ENCODE measurements at places on chromosomes 11 and 22.
A peak's percentile ranks its signal among the peaks of the same experiment; 100 is the strongest.

DNA sequence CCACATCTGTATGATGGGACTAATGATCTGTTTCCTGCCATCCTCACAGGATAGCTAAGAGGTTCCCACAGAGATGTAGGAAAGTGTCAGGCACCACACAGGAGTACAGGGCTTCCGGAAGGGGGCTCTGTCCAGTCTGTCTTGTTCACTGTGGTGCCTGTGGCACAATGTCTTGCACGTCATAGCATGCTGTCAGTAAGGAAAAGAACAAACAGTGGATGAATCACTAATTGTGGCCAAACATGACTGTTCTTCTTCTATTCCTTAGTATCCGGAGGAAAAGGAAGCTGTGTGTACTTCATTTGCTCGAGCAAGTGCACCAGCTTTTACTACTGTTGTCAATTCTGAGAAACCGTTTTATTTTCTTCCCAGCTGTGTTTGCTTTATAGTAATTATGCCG, 73.4 kb upstream of the YWHAH start:
- DNase-seq = no peak

GRCh38 chr11:22666688-22667439, 453 bp downstream of the GAS2 start:
- peak; percentile 78 for DNase-seq

GRCh38 chr22:47367993-47368945, 605.8 kb downstream of the TBC1D22A start:
- DNase-seq = no peak

DNA sequence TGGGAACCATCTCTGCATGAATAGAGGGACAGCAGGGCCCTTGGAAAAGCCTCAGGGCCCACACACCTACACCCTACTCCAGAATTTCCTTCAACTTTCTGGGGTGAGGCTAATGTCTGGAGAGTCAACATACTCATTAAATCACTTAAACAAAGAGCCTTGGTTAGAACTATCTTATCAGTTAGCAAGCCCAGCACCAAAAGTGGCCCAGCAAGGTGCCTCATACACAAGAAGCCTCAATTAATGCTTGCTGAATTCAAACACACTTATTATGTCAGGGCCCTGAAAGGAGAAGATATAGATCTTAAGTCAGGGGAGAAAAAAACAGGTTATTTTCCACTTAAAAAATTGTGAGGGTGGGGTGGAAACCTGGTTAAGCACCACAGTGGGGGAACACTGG, 61.4 kb downstream of the C11orf58 start:
- DNase-seq = no peak

GRCh38 chr11:126919147-126919823, 81.3 kb downstream of the KIRREL3 start:
- DNase-seq = no peak

DNA sequence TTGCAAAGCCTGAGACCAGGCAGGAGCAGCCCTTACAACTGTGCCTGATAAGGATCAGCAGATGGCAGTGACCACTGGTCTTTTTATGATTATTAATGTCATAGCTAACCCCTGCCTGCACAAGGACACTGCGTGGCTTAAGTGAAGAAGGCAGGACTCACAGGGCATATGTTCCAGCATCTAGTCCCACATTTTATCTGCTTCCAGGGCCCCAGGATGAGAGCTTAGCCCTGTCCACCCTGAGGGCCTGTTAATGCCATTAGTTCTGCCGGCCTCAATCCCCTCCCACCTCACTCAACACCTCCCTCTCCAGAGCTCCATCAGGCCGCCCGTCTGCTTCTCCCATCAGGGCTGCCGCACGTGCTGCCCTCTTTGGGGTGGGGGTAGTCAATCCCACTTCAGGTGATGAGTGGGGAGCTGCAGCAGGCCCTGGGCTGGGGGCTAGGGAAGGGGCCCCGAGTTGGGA, 33.1 kb upstream of the TSPAN18 start:
- peak; percentile 26 for DNase-seq

DNA sequence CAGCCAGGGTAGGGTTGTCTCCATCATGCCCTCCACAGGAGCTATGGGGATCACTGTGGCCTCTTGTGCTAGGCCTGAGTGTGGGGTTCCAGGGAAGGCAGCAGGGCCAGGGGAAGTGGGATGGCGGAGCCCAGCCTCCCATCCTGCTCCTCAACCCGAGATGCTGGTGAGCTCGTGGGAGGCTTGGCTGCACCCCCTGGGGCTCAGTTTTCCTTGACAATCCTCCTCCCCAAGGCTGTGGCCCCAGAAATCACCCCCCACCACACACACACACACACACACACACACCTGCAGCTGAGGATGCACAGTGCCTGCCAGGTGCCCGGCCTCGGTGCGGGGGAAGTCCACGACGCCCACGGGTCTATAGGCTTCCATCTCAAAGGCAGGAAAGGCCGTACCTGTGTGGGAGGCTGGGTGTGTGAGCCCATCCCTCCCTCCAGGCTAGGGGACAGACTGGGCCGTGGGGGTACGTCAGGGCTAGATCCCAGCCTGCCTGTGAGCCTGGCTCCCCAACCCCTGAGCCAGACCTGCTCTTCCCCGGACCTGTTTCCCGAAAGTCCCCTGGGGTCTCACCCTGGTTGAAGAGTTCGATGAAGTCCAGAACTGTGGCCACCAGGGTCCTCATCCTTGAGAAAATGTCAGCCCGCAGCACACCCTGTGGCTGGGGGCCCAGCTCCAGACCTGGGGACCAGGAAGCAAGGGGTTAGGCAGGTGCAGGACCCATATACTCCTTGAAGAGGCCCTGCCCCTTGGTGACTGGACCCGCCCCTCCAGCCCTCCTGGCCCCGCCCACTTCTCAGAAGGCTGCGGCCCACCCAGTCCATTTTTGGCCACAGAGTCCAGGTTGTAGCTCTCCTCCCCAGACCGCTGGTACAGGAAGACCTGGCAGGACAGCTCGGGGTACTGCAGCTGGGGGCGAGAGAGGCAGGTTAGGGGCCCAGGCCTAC, 5.2 kb upstream of the TBX10 start:
- no peak for DNase-seq

GRCh38 chr11:79466411-79466810, 25.6 kb upstream of the TENM4 start:
- DNase-seq = no peak

GRCh38 chr22:36767035-36767775, 8.7 kb downstream of the IFT27 start:
- DNase-seq = no peak

GRCh38 chr11:18563090-18563730, 25.3 kb downstream of the UEVLD start:
- DNase-seq = no peak

GRCh38 chr22:37043209-37043827, 8.2 kb upstream of the KCTD17 start:
- DNase-seq = no peak

GRCh38 chr22:48180631-48181030, 1418.2 kb downstream of the TBC1D22A start:
- no peak for DNase-seq

DNA sequence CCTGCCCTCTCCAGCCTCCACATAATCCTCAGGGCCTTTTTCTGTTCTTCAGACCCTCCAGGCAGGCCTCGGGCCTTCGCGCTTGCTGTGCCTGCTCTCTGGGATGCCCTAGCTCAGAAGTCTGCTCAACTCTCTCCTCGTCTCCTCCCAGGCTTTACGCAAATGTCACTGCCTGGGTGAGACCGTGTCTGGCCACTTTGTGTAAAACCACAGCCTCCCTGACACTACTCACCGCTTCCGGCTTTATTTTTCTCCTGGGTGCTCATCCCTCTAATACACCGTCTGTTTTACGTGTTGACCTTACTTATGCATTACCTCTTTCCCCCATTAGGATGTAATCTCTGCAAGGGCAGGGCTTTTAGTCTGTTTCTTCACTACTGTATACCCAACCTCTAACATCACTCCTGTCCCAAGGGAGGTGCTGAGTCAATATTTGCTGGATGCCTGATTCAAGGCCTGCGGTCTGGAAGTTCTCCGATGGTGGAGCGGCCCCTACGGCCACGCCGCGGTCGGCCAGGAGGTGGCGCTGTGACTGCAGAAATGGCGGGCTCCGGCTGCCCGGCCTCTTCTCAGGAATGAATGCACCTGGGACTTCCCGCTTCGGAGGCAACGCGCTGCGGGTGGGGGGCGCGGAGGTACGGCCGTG, 58.2 kb upstream of the THY1 start:
- DNase-seq = peak; percentile 80

DNA sequence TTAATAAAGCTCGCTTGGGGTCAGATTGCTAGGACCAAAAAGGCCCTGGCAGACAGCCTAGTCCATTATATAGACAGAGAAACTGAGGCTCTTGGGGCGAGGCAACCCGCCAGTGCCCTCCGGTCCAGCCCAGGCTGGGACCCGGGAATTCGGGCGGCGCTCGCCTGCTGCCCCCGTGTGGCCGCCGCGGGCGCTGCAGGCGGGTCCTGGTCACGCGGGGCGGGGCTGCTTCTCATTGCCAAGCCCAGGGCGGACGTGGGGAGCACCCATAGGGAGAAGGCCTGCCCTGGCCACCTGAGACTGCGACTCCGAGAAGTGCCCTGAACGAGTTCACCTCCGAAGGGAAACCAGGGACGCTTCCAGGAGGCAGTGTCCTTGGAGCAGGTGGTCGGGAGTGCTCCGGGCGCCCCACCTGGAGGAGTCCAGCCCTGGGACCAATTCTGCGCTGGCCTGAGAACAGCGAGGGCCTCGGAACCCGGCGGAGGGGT, 36.0 kb upstream of the CSNK1E start:
- peak; percentile 70 for DNase-seq

Measured in neural progenitor cell (in vitro differentiated cells).